Fibroblast of skin of abdomen (primary cell): ENCODE measurements at places on chromosomes 11 and 22.
A peak's percentile ranks its signal among the peaks of the same experiment; 100 is the strongest.

- no peak for DNase-seq
These were observed 10.4 kb upstream of the TCF20 start for GRCh38 chr22:42280836-42281235.

GRCh38 chr11:114128399-114128798 is 68.9 kb downstream of the ZBTB16 start:
- no peak for DNase-seq

DNA sequence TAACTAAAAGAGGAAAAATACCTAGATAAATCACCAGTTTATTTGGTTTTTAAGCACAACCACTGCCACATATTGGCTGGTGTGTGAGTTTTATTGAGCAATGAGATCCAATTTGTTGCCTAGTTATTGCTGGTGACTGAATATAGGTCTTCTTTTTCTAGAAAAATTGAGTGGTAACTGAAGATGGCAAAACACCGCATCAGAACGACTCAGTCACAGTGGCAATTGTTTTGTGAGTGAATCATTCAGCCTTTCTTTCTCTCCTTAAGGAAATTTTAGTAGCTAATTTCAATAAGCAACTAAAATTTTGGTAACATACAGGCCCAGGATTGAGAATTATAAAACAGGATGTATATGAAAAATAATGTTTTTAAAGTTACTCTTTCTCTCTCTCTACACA is 533.0 kb downstream of the KCNA4 start:
- DNase-seq, result no peak

DNA sequence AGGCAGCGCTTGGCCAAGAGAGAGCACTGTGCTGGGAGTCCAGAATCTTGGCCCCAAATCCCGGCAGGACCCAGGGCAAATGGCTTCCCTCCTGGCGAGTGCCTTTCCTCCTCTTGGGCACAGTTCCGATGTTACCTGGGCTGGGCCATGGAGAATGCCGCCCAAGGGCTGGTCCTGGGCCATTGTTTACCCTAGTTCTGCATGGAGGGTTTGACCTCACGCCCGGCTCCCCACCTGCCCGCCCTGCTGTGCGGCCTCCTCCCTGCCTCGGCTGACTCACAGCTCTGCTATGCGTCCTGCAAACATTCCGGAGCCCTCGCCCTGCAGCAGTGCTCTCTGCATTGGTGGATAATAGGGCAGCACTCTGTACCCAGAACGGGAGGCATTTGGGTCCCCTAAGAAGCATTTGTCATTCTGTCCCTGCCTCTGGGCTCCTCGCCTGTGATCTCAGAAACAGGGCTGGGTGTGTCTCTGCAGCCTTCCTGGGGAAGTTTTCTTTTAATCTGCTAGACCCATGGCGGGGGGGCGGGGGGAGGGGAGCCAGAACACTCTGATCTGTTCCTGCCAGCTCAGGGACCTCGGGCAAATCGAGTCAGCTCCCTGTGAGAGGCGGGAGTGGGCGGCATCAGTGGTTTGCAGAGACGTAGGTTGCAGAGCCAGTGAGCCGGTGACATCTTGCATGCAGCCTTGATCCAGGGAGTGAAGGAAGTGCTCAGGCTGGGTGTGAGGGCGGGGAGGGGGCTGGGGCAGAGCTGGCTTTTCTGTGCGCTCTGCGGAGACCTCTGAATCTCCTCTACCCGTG is 32.9 kb upstream of the SMIM38 start:
- peak; percentile 71 for DNase-seq

GRCh38 chr11:95697614-95698408 is 91.8 kb downstream of the FAM76B start:
- DNase-seq, result no peak

DNA sequence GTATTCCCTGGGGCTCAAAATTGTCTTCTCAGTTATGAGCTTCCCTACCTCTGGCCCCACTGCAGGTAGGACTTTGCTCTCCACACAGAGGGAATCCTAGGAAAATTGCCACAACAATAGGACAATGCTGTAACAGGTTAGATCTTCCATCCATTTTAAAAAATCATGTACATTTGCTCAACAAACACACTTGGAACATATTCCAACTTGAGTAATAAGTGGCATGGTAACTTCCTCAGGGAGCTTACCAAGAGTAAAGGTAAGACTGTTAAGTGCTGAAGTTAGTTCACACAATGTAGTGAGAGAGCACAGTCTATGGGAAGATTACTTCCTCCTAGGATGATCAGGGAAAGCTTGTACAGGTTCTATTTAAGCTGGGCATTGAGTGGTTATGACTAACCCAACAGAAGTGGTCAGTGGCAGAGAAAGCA is 78.9 kb upstream of the BIRC3 start:
- no peak for DNase-seq

- DNase-seq, result no peak
These were observed 87.2 kb downstream of the ZNF280B start for GRCh38 chr22:22421392-22421791.

- DNase-seq, result no peak
These were observed 31.0 kb downstream of the DDIAS start for GRCh38 chr11:82932564-82932963.

- DNase-seq, result no peak
These were observed 13.9 kb downstream of the ZNF74 start for GRCh38 chr22:20407829-20408228.

DNA sequence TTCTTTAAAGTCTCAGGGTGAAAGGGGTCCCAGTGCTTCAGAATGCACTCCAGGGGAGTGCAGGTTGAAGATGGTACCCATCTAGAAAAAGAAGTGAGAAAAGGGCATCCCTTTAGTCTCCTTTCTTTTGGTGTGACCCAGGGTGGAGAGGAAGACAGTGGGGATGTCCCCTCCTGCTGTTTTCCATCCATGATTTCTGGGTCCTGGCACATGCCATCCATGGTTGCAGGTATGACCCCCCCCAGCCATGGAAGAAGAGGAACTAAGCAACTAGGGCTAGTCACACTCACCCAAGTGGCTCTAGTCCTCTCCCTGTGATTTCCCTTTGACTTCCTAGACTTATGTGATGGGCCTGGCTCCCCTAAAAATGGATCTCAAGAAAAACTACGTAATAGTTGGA is 15.9 kb upstream of the EI24 start:
- DNase-seq, result no peak

DNA sequence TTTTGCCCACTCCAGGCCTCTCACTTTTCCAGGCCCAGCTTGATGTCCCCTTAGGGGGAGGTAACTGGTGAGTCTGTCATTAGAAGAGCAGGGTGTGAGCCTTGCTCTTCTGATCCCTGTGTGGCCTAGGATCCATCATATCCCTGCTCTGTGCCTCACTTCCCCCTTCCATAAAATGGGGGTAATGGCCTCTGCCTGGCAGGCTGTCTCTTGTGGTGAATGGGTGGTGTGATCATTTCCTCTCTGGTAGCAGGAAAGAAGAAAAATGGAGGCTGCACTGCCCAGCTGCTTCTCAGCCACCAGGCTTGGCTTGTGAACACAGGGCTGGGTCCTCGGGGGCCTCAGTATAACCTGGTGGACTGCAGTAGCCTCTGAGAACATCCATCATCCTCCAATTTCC is 5.6 kb downstream of the ARHGEF17 start:
- no peak for DNase-seq

GRCh38 chr11:129434641-129435498 is 59.2 kb downstream of the BARX2 start:
- DNase-seq, result no peak

DNA sequence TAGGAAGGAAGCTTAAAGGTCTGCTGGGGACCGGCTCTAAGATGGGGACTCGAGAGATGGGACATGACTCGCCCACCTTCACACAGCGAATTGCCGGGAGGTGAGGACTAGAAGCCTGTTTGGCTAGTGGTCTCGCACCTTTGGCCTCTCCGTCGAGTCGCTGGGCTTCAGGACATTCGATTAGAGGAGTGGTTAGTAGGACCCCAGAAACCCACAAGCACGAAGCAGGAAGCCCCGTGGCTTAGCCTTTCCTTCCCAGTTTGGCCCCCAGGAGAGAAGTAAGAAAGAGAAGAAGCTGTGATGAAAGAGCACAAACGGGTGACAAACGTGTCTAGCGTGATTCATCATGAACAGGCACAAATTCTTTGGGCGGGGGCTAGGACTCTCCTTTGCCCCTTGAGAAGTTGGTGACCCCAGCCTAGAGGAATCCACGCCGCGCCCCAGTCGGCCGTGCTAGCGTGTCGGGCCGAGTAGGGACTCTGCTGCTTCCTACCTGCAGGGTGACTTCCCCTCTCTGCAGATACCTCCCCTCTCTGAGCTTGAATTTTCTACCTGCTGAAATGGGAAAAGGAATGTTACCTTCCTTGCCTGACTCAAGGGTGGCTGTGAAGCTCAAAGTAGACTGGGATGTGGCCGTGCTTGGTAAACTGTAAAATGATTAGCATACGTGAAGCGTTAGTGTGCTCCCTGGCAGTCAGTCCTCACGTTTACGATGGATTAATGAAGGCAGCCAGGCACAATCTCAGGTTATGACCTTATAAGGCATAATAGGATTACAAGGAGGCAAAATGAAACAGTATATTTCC is 1.1 kb upstream of the ADM start:
- peak; percentile 80 for DNase-seq

- DNase-seq, result peak; percentile 70
These were observed 61.1 kb upstream of the CD44 start for GRCh38 chr11:35077709-35078469.

DNA sequence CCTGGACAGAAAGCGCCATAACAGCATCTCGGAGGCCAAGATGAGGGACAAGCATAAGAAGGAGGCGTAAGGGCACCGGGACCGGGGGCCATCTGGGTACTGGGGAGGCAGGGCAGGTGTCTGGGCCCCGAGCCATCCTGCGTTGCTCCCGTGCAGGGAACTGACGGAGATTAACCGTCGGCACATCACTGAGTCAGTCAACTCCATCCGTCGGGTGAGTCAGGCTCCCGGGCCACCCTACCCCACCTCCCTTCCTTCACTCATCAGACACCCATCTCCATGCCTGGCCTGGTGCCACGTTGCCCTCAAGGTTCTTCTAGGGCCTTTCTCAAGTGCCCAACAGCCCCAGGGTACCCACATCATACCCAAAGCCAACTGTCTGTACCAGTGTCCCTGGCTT is 15.0 kb downstream of the PLCB3 start:
- DNase-seq, result no peak
